ENCODE measurements at places on chromosomes 2 and 18. TPM values are rescaled to one million over a fixed set of nuclear protein-coding genes. Genes with fewer than 3 reads are reported as not detected.

DNA sequence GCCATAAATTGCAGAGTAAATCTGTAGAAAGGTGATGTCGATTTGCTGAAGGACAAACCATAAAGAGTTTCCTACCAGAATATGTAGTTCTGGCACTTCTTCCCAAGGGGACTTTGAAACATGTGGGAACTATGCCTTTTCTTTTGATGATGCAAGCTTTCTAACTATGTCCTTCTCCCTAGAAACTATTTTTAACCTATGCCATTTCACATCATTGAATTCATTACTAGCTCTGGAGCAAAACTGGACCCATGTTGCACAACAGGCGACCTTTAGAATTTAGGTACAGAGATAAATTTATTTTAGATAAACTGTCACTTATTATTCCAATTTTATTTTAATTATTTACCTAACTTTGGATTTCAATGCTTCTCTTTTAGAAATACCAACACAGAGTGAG, 186.5 kb downstream of the CCDC102B start:
- DNase-seq, result no peak

GRCh38 chr2:175147186-175147585, 20.8 kb downstream of the ATF2 start:
- DNase-seq, result no peak

Gene SLC8A1
- 4.5 TPM for total RNA-seq

Gene SERPINB12
- not detected for total RNA-seq
